ENCODE measurements at places on chromosomes 13 and 19.

GRCh38 chr13:105232439-105232838 is 1303.0 kb downstream of the EFNB2 start:
- no peak for DNase-seq

DNA sequence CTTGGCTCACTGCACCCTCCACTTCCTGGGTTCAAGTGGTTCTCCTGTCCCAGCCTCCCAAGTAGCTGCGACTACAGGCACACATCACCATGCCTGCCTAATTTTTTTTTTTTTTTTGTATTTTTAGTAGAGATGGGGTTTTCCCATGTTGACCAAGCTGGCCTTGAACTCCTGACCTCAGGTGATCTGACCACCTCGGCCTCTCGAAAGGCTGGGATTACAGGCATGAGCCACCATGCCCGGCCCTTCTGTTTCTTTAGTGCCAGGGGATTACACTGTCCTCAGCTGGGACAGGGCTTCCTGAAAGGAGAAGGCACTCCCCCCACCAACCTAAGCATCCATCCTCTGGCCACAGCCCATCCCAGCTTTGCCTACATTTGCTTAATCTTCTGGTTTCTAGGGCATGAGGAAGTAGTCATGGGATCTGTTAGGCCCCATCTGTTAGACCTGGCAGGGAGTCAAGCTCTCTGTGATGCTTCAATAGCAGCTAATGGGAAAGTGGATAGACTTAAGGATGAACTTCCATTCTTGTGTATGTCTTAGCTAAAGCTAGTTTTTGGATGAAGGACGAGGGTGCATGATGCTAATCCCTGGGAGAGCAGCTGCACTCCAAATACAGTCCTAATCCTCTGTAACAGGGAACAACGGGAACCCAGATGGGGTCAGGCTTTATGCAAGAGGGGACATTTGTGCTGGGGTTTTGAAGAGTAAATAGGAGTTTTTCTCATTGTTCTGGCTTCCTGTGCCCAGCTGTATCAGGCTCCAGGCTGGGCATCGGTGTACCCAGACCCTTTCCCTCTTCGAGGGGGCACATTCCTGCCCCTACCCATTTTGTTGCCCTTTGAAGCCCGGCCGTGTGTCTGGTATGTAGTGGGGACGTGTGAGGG is 2.6 kb downstream of the VAV1 start:
- no peak for DNase-seq

- DNase-seq = no peak
These were observed 96.6 kb downstream of the UBL3 start for GRCh38 chr13:29753618-29754472.

DNA sequence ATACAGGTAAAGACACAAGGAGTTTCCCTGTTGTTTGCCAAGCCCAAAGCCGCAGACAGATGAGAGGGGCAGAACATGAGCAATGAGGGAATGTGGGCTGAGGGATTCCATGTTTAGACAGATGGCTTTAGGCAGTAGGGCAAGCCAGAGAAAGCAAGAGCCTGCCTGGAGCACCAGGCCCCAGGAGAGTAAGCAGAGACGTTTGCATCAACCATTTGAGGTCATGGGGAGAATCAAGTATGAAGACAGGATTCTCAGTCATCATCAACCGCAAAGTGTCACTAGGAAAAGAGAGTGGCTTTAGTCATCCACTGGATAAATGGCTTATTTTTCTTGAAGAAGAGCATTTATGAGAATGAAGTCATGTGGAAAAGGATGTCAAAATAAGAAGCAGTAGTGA is 184.7 kb downstream of the COG6 start:
- DNase-seq = no peak

DNA sequence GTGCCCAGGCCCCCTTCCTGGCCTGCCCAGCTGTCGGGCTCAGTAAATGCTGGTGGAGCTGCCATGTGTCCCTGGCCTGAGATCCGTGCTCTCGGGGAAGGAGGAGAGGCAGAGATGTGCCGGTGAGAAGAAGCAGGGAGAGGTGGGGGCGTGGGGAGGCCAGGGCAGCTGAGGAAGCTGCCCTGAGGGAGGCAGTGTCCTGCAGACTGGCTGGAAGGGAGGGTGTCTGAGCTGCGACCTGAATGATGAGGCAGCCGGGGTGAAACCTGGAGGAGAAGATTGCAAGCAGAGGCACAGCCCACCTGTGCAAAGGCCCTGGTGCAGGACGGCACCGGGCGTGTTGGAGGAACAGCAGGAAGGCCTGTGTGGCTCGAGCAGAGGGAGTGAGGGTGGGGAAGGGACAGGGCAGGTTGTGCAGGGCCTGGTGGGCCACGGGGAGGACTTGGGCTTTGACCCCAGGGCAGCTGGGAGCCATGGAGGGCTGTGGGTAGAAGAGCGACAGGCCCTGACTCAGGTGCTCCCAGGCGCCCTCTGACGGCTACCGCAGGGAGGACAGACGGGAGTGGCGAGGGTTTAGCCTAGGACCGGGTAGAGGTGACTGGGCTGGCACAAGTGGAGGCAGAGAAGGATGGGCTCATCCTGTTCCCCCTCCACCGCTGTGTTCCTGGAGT is 14.0 kb upstream of the CELF5 start:
- peak; percentile 78 for DNase-seq

DNA sequence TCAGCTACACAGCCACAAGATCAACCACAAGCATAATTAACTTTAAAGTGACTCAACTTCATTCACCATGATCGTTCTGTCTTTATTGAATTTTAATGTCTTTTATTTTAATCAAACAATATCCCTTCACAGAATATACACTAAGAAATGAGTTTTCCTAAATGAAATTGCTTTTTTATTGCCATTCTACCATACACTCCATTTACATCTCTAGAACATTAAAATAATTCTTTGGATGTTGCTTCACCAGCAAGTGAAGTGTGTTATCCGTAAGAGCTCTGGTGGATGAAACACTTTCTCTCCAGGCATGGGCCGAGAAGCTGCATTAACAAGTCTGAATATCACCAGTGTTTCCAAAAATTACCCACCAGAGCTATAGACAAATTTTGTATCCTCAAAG is 789.2 kb downstream of the PCDH9 start:
- no peak for DNase-seq

Measured in activated CD4-positive, CD25-positive, alpha-beta regulatory T cell treated with anti-CD3 and anti-CD28 coated beads, Interleukin-2, amount 50 U/mL, for 72 hours (primary cell).